ENCODE measurements at places on chromosomes 3 and 15.

GRCh38 chr3:195748661-195749060 lies 27.9 kb downstream of the MUC20 start:
- DNase-seq = no peak

- no peak for DNase-seq
These were observed 22.9 kb upstream of the THUMPD3 start for GRCh38 chr3:9339761-9340471.

- no peak for DNase-seq
These were observed 276.7 kb upstream of the ARRDC4 start for GRCh38 chr15:97683831-97684230.

DNA sequence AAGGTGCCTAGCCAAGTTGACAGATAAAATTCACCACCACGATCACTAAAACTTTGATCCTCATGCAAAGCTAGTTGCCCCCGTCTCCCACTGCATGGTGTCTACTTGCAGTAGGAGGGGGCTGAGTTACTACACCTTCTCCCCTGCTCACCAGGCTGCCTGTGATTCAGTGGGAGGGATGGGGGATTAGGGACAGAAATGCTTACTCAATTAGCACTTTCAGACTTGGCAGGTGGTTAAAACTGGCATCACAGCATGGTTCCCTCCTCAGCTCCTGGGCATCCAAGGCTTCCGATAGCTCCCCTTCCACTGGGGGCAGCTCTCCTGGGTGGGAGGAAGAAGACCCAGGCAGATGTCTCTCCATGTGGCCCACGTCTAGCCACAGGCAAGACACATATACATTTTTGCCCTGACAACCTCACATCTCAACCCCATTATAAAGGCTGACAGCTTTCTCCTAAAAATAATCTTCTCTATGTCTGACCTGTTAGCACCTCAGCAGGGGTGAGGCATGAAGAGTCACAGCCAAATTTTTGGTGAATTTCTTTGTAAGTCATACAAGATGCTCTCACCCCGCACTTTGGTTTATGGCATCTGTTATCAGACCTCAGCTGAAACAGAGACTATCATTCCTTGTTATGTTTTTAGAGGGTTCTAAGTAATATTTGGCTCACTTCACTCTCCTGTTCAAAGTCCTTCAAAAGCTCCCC lies 369.0 kb downstream of the SV2B start:
- DNase-seq = no peak

DNA sequence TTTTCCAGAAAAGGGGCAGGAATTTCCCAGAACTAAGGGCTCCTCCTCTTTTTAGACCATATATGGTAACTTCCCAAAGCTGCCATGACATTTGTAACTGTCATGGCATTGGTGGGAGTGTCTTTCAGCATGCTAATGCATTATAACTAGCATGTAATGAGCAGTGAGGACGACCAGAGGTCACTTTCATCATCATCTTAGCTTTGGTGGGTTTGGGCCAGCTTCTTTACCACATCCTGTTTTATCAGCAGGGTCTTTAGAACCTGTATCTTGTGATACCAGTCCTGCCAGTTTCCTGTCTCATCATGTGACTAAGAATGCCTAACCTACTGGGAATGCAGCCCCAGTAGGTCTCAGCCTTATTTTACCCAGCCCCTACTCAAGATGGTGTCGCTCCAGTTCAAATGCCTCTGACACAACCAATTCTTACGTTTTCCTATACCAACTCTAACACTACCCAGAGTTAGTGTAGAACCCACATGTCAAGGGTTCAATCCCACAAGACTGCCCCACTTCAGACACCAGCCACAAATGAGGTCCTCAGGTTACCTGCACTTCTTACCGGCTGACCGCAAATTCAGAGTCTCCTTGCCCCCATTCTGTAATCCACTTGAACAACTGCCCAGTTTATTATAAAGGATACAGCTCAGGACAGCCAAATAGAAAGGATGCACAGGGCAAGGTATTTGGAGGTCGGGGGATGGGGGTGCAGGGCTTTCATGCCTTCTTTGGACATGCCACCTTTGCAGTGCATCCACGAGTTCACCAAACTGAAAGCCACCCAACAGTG lies 17.7 kb downstream of the FOXB1 start:
- DNase-seq = no peak

- peak; percentile 51 for DNase-seq
These were observed 72.6 kb downstream of the NPTN start for GRCh38 chr15:73560501-73561117.

GRCh38 chr15:72199721-72200212 lies 2.2 kb upstream of the GRAMD2A start:
- DNase-seq = peak; percentile 81

DNA sequence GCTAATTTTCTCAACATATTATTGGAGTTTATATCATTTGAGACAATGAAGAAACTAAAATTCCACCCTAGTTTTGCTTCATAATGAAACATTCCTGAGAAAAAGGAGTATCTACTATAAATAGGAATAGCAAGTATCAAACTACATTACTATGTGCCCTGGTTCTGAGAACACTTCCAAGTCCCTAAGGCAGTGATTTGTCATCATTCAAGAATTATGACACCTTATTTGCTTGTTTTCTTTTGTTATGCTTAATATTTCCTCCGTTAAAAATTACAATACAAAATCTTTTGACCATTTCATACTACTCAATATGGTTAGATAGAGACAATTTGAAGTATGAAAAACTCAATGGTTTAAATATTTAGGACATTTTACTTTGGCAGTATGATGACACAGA lies 707.8 kb upstream of the GOLIM4 start:
- no peak for DNase-seq

- DNase-seq = no peak
These were observed 273.6 kb downstream of the SHOX2 start for GRCh38 chr3:157832588-157832987.

- DNase-seq = no peak
These were observed 43.1 kb downstream of the FGF7 start for GRCh38 chr15:49466119-49466518.

DNA sequence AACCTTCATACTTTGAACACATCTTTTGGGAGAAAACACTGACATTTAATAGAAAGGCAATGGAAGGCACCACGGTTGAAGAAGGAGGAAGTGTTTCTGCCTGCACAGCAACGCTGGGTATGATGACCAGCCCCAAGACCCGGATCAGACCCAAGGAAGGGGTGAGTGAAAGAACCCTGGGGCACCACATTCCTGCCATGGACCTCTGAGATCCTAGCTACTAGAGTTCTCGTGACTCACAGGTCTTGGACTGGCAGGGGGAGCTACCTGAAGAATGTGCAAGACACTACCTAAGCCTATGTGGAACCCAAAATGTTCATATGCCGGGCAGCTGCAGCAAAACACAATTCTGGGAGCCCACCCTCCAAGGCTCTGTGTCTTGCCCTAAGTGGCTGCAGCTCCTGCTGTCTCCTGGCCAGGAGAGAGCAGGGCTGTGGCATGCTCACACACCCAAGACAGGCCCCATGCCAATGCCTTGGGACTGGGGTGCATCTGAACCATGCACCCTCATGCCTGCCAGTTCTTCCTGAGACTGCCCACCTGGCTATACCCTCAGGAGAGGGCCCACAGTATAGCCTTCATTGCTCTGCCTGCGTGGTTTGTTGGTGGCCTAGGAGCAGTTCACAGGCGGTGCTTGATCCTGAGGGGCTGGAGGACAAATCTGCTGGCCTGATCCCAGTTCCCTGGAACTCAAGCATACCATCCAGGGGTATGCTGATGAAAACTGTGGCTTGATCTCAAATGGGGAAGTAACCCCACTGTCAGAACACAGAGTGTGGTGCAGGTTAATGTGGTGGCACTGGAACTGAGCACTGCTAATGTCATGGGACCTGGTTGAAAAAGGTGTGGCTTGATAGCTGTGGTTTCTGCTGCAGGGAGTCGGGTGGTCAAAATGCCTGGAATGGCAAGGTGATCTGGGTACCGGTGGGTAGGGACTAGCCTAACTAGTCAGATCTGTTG lies 353.3 kb upstream of the ARHGEF26 start:
- DNase-seq = no peak

DNA sequence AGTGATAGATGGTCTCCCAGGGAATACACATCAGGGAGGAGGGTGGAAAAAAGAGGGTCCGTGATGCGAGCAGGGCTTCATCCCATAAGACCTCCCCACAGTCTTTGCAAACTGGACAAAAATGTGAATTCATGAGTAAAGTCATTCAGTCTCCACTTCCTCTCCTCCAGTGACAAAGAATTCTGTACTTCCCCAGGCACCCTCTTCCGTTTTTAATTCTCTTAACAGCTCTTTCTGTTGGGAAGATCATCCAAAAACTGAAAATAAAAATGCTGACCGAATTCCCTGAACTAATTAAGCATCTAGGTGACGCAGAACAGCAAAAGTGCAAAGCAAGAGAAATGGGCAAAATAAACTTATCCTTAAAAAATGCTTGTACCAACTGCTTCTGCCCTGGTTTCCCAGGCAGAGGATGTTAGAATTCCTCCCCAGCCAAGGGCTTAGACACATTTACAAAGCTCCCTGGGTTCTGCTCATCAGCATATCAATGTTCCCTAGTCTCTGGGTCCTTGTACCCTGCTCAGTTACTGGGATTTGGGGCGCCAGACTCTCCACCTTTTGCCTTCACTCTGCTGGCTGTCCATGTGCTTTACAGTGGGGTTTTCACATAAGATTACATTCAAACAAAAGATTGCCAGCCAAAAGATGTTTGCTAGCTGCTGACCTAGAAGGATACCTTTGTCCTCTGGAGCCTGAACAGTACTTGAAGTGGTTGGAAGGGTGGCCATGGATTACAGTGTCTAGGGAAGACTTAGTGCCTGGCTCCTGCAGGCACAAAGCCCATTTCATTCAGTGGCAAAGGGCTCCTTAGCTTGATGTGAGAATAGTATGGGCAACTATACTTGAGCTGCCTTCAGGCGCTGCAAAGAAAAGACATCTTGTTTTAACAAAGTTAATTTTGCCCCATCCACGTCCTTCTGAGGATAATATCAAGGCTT lies 69.4 kb downstream of the ARNT2 start:
- DNase-seq = no peak

DNA sequence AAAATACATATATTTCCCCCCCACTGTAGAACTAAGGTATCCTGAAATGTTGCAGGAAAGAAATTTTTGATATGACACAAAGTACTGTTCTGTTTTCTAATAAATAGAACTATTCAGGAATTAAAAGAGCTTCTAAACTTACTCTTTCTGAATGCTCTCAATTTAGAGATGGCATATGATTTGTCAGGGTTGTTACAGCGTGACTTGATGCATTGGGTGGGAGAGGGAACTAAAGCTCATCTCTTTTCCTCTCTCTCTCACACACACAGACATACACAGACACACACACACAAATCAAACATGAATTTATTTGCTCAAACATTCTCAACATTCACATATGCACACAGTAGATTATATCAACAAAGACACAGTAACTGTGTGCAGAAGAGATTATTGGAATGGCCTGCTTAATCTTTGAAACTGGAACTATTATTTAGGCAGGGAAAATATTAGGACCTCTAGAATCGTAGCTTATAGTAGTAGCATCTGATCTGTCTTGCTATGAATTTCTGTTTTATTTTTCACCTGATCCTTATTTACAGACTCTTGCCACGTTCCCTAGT lies 807.4 kb upstream of the GBE1 start:
- DNase-seq = no peak

GRCh38 chr3:32175607-32176197 lies 62.8 kb upstream of the CMTM8 start:
- peak; percentile 58 for DNase-seq

GRCh38 chr3:45123581-45124269 lies 22.5 kb downstream of the CDCP1 start:
- no peak for DNase-seq

- no peak for DNase-seq
These were observed 93.3 kb upstream of the HACD2 start for GRCh38 chr3:123678108-123678511.

DNA sequence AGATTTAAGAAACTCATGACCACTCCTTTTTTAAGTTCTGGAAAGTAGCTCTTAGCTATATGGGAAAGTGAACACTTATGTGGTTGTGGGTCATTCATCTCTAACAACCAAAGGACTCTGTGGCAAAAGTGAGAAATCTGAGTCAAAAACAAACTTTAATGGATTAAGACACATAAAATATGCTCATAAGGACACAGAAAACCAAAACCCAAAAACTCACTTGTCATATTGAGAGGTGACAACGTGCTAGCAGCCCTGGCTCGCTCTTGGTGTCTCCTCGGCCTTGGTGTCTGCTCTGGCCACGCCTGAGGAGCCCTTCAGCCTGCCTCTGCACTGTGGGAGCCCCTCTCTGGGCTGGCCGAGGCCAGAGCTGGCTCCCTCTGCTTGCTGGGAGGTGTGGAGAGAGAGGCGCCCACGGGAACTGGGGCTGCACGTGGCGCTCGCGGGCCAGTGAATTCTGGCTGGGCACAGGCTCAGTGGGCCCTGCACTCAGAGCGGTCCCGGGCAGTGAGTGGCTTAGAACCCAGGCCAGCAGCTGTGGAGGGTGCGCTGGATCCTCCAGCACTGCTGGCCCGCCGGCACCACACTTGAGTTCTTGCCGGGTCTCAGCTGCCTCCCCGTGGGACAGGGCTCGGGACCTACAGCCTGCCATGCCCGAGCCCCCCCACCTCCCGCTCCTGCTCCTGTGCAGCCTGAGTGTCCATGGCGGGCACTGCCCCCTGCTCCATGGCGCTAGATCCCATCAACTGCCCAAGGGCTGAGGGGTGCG lies 30.3 kb upstream of the SKIL start:
- no peak for DNase-seq

- DNase-seq = no peak
These were observed 8.0 kb downstream of the DCUN1D1 start for GRCh38 chr3:182972387-182972786.

- DNase-seq = no peak
These were observed 6.2 kb upstream of the CLASP2 start for GRCh38 chr3:33724256-33724655.

GRCh38 chr3:171690281-171690680 lies 120.0 kb downstream of the PLD1 start:
- no peak for DNase-seq

- no peak for DNase-seq
These were observed 1.1 kb downstream of the GPR27 start for GRCh38 chr3:71754610-71755253.
